Pons (tissue), 1 donor: ENCODE measurements at places on chromosomes 12 and 14.

- DNase-seq: no peak
Measured at GRCh38 chr12:51906430-51907082, 748 bp upstream of the ACVRL1 start.

DNA sequence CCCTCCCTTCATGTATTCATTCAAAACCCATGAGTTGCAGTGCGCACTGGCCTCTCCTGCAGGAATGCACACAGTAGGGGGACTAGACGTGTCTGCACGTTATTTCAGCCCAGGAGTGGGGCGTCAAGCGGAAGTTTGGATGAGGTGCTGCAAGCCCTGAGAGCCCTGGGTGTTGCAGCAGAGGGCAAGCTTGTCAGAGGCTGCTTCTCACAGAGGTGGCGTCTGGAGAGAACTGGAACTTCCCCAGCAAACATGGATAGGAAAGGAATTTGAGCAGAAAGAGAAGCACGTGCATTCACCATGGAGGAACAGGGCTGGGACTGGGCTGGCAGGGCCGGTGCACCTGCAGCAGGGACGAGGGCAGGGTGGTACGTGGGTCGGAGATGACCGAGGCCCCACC is 64.9 kb downstream of the TECPR2 start:
- no peak for DNase-seq

- DNase-seq: no peak
Measured at GRCh38 chr12:50927766-50928224, 24.5 kb upstream of the HIGD1C start.

GRCh38 chr14:75752907-75753594 is 92.0 kb downstream of the TTLL5 start:
- no peak for DNase-seq

GRCh38 chr14:74308695-74309094 is 6.0 kb upstream of the ABCD4 start:
- DNase-seq: no peak

DNA sequence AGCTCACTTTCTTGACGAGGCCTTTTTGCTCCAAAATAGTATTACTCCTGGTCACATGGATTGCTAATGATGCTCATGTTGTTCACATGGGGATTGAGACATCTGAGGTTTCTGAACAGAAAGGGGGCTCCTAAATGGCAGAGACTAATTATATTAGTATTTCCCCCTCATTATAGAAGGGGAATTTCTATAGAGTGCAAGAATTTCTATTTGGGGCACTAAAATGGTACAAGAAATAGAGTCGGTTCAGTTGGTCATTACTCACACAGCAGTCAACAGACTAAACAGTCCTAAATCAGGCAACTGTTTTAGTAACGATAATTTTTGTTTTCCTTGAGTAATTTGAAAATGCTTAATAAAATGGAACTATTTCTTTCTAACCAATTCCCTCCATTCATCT is 108.9 kb downstream of the DACT1 start:
- no peak for DNase-seq

DNA sequence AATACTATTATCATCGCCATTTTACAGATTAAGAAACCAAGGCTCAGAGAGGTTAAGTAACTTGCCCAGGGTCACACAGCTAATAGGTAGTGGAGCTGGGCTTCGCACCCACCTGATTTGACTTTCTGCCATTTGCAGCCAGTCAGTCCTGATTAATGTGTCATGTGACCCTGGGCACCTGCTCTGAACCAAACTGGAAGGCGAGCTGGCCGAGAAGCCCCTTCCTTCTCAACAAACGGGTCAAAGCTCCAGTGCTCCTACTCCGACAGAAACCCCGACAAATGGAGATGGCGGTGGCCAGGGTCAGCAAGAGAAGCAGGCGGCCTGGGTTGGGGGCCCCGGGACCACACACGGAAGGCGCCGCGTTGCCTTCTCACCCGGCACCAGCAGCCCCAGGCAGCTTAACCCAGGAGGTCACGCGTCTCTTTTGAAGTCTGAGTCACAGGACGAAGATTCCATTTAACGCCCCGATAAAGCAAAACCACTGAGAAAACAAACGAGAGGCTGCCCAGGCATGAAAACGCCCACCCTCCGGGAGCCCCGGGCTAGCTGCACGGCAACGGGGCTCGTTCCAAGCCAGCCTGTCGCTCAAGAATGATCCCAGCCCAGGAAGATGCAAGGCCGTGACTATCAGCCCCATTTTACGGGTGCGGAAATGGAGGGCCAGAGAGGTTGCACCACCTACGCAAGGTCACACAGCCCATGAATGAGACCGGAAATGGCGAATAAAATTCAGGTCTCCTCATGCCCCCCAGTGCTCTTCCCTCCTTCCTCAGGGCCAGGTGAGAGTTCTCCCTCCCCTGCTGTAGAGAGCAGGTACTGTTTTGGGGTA is 124.8 kb downstream of the SCARB1 start:
- no peak for DNase-seq

DNA sequence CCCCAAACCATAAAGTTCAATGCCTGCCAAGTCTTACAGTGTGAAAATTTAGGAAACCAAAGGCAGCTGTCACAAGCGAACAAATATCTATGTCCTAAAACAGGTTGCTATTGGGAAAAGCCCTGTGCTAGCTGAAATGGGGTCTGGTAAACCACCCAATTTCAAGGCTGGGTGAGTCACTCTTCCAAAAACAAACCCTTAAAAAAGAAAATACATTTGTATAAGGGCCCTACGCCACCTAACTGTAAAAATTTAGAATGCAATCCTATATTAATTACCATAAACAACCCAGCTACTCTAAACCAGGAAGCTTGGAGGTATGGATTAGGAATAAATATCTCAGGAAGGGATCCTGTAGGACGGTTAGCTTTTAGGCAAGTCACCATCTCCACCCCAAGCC is 32.1 kb downstream of the PRMT8 start:
- no peak for DNase-seq

GRCh38 chr14:85583380-85583779 is 53.4 kb downstream of the FLRT2 start:
- DNase-seq: no peak

DNA sequence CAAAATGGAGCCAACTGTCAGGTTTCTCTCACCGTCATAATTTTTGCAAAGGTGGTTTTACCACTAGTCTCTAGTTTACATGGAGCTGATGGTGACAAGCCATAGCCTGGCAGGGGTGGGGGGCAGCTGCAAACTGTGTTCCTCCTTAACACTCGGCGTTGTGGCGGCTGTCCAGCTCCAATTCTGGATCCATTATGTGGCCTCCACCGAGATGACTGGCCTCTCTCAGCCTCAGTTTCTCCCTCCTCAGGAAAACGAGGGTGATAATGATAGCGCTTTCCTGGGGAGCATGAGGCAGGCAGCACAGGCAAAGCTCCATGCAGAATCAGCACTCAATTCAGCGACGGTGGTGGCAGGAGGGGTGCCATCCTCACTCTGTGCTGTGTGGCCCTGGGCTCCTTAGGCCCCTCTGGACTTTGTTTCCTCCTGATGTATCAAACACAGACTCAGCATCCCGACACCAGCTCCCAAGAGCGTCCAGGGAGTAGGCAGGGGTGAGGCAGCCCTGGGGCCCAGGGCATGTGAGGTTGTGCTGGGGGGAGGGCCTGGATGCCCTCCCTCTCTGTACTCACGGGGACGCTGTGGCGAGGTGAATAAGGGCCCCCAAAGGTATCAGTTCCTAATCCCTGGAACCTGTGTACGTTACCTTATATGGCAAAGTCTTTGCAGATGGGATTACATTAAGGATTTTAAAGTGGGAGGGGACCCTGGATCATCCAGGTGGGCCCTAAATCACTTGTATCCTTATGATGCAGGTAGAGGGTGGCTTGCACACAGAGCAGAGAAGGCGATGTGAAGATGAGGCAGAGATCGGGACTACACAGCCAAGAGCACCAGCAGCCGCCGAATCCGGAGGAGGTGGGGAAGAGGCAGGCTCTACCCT is 46.8 kb upstream of the EIF5 start:
- DNase-seq: no peak

DNA sequence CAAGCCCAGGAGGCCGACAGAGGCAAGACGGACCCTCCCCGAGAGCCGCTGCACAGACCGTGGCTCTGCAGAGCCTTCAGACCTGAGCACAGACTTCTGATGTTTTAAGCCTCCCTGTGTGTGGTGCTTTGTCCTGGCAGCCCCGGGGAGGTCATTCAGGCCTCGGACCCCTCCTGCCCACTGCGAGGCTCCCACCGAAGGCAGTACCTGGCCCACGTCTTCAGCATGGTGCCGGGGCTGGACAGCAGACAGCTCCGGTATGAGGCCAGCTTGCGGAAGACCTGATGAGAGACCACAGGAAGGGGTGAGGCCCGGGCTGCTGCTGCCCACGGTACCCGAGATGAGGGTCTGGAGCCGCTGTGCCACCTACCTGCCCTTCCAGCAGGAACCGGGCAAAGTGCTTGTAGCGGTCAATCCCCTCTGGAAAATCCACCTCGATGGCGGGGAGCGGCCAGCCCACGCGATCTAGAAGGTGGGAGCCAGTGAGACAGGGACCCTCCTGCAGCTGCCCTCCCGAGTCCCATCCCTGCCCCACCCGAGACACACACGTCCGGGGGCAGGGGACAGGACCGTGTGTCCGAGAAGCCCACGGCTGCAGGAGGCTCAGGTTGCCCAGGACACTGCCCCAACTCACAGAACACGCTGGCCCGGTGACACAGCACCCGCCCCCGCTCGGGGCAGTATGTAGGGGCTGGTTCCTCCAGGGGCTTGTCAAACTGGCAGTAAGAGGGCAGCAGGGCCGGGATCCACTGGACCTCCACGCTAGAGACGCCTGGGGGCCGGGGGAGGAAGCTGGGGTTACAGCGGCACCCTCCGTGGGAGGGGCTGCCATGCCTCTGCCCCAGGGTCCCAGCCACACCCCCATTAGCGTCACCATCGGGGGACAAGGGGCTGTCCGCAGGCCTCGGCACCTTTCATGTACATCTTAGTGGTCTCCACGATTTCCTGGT is 35.6 kb upstream of the UBC start:
- no peak for DNase-seq

GRCh38 chr12:120121766-120122293 is 5.3 kb upstream of the RAB35 start:
- DNase-seq: no peak

- no peak for DNase-seq
Measured at GRCh38 chr12:72148709-72149108, 123.5 kb upstream of the TRHDE start.

DNA sequence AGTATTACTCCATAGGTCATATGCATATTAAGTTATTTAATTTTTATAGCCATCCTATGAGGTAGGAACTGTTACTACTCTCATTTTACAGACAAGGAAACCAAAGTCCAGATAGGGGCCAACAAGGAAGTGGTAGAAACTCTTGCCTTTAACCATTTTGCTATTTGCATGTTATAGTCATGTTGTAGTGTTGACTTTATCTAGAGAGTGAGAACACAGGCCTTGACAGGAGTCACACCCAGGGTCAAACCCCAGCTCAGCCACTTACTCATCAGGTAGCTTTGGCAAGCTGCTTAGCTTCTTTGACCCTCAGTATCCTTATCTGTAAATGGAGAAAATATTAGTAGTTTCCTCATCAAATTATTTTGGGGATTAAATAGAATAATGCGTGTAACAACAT is 156.2 kb downstream of the CAND1 start:
- no peak for DNase-seq

- DNase-seq: no peak
Measured at GRCh38 chr12:127273626-127274025, 993.3 kb upstream of the TMEM132C start.

DNA sequence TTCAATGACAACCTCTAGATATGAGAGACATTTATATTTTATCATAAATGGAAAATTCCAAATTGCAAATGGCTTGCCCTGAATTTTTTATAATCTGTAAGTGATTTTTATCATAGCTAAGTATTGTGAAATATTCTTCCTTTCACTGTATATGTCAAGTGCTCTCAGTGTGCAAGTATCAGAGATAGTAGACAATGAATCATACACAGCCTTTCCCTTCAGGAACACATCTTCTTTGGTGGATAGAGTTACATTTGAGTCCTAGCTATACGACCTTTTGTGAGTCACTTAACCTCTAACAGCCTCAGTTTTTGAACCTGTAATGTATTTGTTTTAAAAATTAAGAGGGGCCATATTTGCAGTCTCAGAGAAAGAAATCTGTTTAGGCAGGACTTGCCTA is 350.7 kb upstream of the SEL1L start:
- DNase-seq: no peak

- DNase-seq: no peak
Measured at GRCh38 chr14:77645520-77646230, 29.2 kb upstream of the SPTLC2 start.

DNA sequence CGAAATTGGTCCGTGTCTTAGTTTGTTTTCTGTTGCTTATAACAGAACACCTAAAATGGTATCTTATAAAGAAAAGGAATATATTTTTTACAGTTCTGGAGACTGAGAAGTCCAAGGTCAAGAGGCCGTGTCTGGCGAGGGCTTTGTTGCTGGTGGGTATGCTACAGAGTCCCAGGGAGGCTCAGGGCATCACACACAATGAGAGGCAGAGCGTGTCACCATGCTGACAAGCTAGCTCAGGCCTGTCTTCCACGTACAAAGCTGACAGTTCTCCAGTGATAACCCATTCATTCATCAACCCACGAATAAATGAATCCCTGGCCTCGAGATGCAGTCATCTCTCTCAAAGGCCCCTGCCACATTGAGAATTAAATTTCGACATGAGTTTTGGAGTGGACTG is 56.7 kb upstream of the AEBP2 start:
- DNase-seq: no peak

GRCh38 chr14:99950181-99950580 is 115.0 kb upstream of the EVL start:
- DNase-seq: no peak

DNA sequence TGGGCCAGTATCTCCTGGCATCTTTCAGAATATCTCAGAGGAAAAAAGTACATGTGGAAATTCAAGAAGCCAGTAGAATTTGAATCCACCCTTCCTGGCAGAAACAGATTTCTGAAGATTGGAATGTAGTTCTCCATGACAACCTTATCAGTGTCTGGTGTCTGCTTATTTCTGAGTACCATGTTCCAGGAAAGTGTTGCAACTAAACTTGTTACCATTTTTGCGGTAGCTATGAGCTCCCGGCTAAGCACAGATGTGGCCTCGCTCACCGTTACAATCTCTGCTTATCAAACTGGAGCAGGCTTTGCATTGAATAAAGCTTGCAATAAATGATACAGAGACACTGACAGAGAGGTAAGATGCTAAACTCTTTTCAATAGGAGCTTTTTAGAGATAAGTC is 13.0 kb upstream of the ITPR2 start:
- DNase-seq: no peak

GRCh38 chr14:30869551-30870155 is 4.7 kb upstream of the COCH start:
- DNase-seq: no peak

DNA sequence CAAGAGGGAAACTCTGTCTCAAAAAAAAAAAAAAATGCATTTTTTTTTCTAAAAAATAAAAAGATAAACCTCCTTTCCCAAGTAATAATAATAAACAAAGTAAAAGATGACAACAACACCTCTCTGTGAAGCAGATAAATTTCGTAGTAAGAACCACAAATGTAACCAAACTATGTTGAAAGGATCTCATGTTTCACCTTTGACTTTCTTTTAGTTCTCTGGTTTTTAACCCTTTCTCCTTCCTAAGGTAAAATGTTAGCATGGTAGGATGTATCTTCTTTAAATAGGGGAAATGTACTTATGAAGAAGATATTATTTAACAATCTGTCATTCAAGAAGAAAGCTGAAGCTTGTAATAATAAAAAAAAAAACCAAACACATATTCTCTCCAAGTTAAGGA is 1.8 kb upstream of the KLHL42 start:
- no peak for DNase-seq
